GM19239 (cell line): ENCODE measurements at places on chromosomes 7 and 10.

DNA sequence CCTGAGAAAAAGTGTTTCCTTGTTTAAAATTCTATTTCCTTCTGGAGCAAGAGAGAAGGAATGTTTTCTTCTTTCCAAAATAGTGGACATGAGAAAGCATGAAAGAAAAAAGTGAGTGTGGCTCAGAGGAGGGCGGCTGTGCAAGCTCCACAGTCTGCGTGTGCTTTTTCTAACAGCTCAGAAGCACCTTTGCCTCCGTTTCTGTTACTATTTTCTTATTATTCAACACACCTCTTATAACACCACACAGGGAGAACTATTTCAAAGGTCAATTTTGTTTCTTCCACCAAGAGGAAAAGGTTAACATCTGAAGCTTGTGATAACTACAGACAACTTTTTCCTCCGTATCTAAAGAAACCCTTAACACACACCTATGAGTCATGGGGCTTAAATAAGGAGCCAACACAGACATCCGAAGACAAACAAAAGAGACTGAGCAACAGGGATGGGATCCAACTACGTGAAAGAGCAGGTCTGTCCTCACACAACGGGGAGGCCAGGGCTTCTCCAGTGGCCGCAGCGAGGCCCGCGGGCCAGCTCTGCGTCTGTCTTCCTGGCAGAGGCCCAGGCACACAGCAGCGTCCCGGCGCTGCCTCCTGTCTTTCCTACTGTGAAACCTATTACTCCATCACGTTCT, 36.2 kb upstream of the NCAPG2 start:
- no peak for DNase-seq

DNA sequence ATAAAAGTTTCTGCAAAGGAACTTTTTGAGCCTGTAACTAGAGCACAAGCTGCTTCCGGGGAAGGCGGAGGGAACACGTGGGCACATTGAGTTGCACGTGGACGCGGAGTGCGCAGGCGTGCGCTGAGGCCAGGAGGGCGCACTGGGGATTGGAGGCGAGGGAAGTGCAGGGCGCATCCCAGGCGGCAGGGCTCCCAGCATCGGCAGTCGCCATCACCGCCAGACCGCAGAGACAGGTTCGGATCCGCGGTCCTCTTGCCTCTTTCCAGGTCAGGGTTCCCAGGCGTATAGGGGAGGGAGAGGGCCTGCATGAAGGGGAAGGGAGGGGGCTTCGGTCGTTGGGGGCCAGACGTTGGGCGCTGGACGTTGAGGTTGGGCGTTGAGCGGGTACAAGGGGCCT, at the start of gene TDRD1:
TSS of gene TDRD1 (plus strand) at position 206 of the 400 bp plus-strand sequence. CDS start 8,479 bp downstream, outside the sequence.
- no peak for DNase-seq

DNA sequence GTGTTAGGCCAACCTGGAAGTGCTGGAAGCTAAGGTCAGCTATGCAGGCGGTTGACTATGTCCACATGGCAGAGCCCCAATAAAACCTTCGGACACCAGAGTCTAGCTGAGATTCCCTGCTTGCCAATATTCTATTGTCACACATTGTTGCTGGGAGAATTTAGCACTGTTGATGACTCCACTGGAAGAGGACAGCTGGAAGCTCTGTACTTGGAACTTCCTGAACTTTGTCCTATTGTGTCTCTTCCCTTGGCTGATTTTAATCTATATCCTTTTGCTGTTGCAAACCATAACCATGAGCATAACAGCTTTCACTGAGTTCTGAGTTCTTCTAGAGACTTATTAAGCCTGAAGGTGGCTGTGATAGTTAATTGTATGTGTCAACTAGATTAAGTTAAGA, 12.0 kb downstream of the XRCC2 start:
- no peak for DNase-seq

DNA sequence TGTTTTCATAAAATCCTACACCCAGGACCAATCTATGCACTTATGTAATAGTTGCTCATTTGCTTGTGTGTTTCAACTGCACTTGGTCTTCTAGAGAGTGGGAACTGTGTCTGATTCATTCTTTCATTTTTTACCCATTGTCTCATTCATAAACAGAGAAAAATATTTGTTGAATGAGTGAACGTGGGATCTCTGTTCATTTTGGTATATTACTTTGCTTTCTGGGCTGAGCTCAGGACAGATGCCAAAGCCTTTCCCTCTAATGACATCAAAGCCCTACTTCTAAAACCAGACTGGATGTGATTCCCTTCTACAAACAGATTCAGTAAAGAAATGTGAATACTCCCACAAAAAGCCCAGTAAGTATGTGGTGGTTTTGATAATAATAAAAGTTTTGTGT, 145.2 kb downstream of the ST7 start:
- DNase-seq = no peak
